ENCODE measurements at places on chromosomes 13 and 19.

DNA sequence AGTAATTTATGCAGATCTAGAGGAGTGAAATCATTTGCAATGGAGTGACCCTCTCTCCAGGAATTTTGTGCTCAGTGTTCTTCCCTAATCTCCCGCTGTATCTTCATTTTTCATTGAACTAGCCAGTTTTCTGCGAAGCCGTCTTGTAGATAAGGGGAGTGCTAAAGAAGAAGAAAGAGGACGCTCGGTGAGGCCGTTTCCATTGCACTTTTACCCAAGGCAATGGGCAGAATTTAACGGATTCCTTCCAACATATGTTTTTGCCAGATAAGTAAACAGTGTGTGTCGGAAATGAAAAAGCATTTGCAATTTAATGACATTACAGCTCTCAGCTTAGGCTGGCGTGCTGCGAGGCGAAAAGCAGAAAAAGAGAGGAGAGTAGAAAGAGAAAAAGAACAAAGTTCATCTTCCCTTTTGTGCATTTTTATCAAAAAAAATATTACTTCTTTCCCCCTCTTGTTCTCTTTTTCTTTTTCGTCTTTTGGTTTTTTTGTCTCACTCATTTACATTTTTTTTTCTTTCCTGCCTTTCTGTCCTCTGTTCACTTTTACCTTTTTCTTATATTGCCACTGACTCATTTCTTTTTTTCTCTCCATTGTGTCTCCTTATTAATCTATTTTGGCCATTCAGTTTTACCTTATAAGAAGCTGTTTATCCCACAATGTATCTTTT, 49.9 kb downstream of the SOX21 start:
- no peak for DNase-seq

GRCh38 chr13:106415971-106416370, 119.5 kb downstream of the EFNB2 start:
- no peak for DNase-seq

- no peak for DNase-seq
These were observed 40.4 kb downstream of the INTS6 start for GRCh38 chr13:51412431-51412830.

GRCh38 chr19:9857920-9858746, 23.0 kb downstream of the PIN1 start:
- no peak for DNase-seq

DNA sequence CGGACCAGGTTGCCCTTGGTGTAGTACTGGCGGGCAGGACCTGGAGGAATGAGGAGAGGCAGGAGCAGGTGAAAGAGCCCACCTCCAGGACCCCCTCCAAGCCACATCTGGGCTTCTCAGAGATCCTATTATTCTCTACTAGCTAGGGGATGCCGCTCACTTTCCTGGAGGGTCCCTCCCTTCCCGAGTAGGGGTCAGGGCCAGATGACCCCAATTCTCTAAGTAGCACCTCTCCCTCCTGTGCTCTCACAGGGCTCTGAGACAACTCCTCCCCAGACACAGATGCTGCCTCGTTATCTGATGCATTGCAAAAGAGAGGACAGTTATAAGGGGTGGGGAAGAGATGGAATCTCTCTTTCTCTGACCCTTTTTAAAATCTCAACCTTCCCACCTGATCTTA, 22.9 kb downstream of the GP6 start:
- no peak for DNase-seq

- DNase-seq = no peak
These were observed 142.1 kb downstream of the PDS5B start for GRCh38 chr13:32728327-32728726.

DNA sequence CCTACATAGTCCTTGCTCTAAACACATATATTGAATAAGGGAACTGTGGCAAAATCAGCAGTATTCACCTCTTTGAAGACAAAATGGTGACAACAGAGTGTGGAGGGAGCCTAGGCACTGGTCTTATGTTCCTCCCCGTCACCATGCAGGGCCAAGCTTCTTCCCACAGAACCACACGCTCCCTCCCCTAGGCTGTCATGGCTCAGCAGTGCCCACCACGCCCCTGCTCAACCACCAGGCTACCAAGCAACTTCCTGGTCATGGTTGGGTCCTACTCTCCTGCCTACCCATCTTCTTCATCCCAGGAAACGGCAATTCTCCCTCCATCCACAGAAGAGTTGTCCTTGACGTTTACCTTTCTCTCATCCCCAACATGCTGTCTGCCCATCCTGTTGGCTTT, 126.1 kb downstream of the CRYL1 start:
- no peak for DNase-seq

GRCh38 chr19:53172889-53173288, 14.0 kb upstream of the ZNF347 start:
- DNase-seq = no peak

DNA sequence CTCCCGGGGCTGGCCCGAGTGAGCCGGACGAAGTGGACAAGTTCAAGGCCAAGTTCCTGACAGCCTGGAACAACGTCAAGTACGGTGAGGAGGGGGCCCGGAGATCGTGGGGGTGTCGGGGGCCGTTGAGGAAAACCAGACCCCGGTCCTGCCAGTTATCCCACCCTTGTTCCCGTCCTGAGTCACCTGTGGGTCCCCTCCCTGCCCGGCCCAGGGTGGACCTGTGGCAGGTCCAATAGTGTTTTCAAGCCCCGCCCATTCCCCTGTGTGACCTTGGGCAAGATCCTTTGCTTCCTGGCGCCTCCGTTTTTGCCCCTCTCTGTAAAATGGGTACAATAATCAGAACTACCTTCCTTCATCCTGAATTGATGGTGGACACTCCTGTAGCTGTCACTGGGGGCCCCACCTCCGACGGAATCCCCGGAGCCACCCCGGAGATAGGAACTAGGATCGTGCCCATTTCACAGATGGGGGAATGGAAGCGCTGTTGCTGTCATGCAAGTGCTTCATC, 593 bp downstream of the ATG4D start:
- no peak for DNase-seq

- DNase-seq = no peak
These were observed 9.4 kb downstream of the ARHGAP33 start for GRCh38 chr19:35784503-35785338.

GRCh38 chr19:51064534-51065220, at the start of gene KLK13:
Gene KLK13 (minus strand): TSS chr19:51065092. CDS start chr19:51065067, 25 bp downstream.
- no peak for DNase-seq

- peak; percentile 57 for DNase-seq
These were observed 9.4 kb downstream of the LTBP4 start for GRCh38 chr19:40610396-40611064.

GRCh38 chr19:48556163-48556562, 4.2 kb downstream of the SULT2B1 start:
- no peak for DNase-seq

DNA sequence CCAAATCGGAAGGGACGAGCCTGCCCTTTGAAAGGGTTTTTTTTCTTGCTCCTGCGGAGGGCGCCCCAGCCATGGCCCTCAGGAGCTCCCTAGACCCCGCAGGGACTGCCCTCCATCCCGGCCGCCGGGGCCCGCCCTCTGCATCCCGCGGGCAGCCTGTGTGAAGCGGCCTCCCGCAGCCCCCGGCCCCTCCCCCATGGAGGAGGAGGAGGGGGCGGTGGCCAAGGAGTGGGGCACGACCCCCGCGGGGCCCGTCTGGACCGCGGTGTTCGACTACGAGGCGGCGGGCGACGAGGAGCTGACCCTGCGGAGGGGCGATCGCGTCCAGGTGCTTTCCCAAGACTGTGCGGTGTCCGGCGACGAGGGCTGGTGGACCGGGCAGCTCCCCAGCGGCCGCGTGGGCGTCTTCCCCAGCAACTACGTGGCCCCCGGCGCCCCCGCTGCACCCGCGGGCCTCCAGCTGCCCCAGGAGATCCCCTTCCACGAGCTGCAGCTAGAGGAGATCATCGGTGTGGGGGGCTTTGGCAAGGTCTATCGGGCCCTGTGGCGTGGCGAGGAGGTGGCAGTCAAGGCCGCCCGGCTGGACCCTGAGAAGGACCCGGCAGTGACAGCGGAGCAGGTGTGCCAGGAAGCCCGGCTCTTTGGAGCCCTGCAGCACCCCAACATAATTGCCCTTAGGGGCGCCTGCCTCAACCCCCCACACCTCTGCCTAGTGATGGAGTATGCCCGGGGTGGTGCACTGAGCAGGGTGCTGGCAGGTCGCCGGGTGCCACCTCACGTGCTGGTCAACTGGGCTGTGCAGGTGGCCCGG, 815 bp downstream of the MAP3K10 start:
- DNase-seq = peak; percentile 17

DNA sequence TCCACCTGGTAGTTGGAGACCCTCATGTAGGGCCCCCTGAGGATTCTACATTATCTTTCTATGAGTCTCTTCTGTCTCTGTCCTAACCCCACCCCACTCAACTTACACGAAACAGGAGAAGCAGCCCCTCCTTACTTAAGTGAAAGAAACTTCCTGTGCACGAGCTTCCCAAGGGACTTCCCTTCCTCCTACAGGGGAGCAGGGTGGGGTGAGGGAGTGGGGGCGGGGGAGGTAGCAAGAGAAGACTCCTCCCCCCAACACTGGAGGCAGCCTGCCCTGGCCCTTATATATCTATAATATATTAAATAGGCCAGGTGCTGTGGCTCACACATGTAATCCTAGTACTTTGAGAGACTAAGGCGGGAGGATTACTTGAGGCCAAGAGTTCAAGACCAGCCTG, 5.5 kb upstream of the PDE4C start:
- DNase-seq = no peak

- DNase-seq = no peak
These were observed 348.9 kb downstream of the UQCRFS1 start for GRCh38 chr19:28864024-28864503.

GRCh38 chr13:82407321-82407720, 1475.0 kb downstream of the SLITRK1 start:
- no peak for DNase-seq

DNA sequence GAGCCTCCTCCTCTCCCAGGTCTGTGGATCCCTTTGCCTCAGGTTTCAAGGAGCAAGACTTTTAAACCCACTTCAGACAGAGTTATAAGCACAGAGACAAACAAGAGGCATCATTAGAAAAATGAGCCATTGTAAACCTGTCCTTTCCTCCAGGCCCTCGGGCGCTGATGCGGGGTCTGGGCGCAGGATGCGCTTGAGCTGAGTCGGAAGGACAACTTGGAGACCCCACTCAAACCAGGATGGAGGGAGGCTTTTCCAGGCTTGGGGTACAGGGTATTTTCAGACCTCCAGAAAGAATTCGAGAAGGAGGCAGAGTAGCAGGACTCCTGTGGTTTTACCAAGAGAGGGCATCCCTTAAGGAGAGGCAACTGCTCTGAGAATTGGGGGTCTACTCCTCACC, 155.6 kb downstream of the NUFIP1 start:
- no peak for DNase-seq

DNA sequence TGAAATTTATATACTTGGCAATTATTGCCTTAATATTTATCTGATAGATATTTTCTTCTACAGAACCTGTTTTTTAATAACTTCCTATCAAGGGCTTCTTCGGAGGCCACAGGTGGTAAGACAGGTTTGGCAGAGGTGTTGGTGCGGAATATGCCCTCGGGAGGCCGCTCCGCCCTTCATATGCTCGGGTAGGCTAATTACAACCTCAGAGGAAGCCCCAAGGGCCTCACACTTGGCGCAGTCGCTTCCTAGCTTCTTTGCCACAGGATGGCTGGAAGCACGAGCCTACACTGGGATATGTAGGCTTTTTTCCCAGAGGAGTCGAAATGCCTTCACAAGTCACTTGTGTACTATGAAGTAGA, 68.8 kb downstream of the LMO7 start:
- DNase-seq = no peak

DNA sequence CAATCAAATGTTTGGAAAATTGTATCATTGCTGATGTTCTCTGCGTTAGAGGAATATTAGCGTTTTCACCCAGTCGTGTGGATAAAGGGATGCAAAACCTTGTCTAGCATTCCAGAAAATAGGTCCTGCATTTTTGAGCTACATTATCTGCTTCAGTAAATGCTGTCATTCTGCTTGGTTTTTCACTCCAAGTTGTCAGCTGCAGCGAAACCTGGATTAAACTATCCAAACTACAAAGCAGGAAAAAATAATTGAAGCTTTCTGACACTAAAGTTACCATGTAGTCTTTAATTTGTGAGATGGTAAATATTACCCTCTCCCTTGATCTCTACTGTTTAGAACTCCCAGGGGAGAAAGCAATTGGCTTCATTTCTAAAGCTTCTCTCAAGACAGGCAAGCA, 1795.5 kb upstream of the PRR20A start:
- no peak for DNase-seq

DNA sequence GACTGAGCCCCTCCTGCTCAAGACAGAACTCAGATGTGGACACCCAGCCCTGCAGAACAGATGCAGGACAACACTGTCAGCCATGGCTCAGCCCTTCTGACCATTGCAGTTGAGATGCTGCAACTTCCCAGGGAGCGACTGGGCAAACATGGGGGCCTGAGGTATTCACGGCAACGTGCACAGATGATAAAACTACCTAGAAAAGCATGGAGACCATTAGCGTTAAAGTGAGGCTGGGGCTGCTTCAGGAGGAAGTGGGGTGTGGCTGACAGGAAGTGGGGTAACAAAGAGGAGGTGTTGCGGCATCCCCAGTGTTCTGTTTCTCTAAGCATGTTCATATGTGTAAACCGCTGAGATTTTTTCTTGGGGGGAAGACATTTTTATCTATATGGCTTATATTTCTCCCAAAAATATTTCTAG, 1.3 kb upstream of the SIGLEC9 start:
- DNase-seq = peak; percentile 38

DNA sequence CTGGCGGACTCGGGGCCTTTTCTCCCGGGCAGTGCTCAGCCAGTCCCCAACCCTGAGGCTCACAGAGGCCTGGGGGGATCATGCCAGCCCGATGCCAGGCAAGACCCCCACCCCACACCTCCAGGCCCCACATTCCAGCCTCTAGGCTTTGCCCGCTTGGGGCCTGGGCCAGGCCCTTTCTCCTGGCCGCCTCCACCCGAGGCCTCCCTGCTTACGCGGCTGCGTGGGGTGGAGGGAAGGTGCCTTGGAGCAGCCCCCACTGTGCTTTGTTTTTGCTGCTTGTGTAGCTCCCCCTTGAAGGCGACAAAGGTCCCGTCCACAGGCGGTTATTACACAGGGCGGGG, 38.4 kb downstream of the SMIM24 start:
- DNase-seq = no peak

- DNase-seq = no peak
These were observed 6.9 kb downstream of the SUGP2 start for GRCh38 chr19:19026299-19026971.

DNA sequence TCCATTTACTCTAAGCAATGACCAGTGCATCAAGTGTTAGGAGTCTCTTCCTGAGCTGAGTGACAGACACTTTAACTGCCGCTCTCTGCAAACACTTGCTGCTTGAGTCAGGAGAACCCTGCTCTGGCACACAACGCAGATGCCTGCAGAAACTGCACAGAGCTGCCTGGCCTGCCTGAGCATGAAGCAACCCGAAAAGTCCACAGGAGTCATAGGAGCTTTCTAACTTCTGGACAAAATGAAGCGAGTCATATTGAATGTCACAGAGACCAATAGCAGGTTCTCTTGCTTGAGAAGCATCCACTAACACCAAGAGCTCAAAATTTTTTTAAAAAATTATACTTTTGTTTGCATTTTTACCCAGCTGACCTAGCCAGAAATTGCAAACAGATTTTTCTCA, 232.4 kb downstream of the LHFPL6 start:
- no peak for DNase-seq
